B cell (primary cell): ENCODE measurements at places on chromosomes 16 and 17.
A peak's percentile ranks its signal among the peaks of the same experiment; 100 is the strongest.

DNA sequence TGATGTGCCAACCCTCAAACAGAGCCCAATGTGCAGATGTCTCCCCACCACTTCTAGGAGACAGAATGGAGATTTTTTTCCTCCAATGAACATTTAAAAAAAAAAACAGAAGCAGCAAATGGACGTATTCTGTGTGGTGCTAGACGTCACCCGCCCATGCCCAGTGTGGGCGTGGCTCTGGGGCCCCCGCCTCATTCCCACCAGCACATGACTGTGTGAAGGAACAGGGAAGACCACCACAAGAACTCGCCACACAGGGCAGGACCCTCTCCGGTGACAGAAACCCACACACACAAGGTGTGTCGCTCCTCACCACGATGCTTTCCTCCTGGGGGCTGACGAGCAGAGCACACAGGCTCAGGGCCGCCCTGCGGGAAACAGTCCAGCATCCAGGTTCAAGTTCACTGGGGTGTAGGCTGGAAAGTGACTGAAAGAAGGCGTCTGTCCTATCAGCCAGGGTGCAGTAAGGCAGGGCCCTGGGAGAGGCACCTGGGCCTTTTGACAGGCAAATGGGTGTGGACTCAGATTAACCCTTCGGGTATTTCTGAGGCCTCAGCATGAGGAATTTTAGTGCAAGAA, 53.5 kb downstream of the KLHDC4 start:
- no peak for DNase-seq

DNA sequence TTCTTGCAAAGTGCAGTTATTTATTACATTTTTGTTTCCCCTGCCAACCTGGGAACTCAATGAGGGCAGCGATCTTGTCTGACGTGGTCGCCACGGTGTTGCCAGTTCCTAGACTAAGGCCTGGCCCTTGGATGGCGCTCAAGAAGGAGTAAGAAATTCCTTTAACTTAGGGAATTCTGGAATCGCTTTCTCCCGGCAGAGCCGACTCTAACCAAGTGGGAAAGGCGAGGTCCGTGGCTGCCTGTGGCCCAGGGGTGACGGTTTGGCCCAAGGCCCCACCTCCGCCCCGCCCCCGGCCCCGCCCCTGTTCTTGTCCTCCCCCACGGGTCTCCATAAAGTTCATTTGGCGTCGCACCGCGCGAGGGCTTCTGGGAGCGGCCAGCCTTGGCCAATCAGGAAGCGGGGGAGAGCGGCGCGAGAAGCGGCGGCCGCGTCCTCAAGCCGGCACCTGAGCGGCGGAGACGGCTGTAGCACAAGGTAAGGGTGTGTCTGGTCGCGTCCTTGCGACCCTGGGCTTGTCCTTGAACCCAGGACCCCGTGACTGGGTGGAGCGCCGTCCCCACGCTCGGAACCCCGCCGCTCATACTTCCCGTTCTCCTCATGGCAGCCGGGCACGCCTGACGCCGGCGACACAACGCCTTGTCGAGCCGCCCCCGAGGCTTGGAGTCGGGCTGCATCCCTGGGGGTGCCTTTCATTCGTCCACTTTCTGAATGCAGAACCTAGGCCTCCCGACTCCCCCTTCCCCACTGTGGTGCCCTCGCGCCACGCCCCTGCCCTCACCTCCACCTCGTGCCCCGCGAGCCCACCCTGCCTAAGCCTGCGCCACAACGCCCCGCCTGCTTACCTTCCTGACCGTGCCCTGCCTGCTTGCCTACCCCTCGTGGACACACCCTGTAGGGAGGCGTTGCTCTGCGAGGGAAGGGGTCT, at the start of gene NUP93:
Gene NUP93 (plus strand): TSS at position 395 of the 928 bp plus-strand sequence. CDS start 18,119 bp downstream, outside the sequence.
- DNase-seq: peak; percentile 93

DNA sequence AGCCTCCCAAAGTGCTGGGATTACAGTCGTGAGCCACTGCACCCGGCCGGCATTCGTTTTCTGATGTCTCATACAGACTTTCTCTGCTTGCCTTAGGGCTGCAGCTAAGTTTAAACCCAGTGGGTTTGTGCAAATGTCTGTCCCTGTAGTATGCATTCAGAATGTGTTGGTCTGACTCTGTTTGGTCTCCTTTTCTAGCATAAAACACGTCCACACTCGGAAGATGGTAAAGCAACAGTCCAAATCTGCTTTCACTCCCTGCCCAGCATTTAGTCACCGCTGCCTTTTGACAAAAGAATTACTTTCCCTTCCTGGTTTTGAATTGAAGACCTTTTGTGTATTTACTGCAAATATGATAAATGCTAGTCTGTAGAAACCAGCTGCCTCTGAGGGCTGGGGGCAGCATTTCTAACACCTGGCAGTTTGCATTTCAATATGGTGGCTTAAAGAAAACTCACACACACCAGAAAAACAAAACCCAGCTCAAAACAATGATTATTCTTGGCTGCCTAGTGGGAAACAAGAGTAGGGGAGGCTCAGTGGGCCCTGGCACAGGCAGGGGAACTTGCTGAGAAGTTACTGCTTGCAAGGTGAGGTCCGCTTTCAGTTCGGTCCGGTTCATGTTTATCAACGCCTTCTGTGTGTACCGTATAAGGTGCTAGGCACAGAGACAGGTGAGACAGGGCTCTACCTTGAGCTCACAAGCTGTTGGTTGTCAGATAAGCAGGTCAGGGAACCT, 56.9 kb downstream of the MSI2 start:
- no peak for DNase-seq

GRCh38 chr17:9443811-9444210, 131.8 kb downstream of the STX8 start:
- no peak for DNase-seq
